LHCN-M2 (cell line): ENCODE measurements at places on chromosomes 7 and 10.

- DNase-seq = no peak
Observed at GRCh38 chr10:5564537-5565204, 39.9 kb downstream of the CALML3 start.

- no peak for DNase-seq
Observed at GRCh38 chr7:33946094-33946699, 40.9 kb downstream of the BMPER start.

GRCh38 chr10:17599089-17599488, 18.1 kb downstream of the HACD1 start:
- DNase-seq = peak; percentile 51

DNA sequence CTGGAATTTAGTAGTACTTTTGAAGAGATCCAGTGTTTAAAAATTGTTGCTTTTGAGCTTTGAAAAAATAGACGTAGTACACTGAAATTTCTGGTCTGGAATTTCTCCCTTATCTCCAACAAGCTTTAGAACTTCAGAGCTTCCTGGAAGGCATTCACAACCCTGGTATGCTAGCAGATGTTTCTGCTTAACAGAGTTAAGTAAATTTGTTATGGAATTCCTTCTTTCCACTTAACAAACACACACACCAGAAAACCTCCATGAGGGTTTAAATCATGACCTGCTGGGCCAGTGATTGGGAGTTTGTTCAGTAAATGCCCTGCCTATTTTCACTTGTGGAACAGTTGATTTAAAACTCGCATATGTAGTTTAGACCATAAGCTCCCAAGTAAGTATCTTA, 13.7 kb downstream of the ASB15 start:
- no peak for DNase-seq

DNA sequence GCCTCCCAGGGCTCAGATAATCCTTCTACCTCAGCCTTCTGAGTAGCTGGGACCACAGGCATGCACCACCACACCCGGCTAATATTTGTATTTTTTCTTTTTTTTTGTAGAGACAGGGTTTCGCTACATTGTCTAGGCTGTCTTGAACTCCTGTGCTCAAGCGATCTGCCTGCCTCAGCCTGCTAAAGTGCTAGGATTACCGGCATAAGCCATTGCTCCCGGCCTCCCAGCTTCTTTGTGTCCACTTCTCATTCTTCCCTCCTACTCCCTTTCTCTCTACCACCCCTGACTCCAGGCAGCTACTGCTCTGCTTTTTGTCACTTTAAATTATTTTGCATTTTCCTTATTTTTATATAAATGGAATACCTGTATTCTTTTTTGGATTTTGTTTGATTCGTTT, 83.4 kb downstream of the PALS2 start:
- DNase-seq = no peak

GRCh38 chr7:77903597-77903996, 105.0 kb downstream of the PHTF2 start:
- DNase-seq = peak; percentile 20

DNA sequence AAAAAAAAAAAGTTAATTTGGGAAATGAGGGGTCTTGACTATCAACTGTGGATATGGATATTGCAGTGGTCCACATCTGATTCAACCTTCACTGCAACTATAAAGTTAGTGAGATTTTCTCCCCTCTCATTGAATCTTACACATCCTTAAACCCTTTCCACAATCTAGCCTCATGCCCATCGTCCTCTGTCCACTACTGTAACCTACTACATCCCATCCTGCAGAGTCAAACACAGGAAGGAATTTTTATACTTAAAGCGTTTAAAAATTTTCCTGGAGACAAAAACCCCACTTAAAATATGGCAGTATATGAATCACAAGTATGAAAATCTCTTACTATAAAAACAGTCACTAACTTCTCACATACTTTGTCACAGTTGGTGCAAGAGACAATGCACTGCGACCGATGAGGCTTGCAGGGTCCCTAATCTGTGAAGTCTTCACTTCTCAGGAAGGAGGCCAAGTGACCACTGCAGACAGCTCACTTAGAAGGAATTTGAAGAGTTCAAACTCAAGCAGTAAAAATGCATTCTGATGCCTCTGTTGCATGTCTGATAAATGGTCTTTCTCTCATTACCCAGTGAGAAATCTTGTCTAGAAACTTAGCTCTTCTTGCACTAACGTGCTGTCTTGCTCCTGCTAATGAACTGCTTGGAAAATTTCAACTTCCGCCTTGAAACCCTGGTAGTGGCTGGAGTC, 50.3 kb upstream of the ST8SIA6 start:
- DNase-seq = peak; percentile 76

- DNase-seq = no peak
Observed at GRCh38 chr10:32419615-32420014, 26.3 kb upstream of the CCDC7 start.

- DNase-seq = no peak
Observed at GRCh38 chr7:72023926-72024325, 388.2 kb downstream of the CALN1 start.

DNA sequence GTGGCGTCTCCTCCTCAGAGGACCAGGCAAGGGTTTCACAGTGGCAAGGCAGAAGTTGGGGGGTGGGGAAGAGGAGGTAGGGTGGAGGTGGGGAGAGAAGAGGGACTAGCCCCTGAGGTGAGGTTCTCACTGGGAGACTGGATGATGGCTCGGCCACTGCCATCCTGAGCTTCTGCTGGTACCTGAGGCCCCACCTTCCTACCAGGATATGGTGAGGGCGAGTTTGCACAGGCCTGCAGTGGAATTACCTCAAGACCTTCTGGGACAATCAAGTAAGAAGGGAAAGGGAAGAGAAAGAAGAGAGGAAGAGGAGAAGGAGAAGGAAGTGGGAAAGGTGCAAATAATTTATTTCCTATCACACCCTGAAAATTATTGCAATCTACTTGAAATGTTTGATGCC, 111.8 kb upstream of the GDF10 start:
- DNase-seq = no peak

DNA sequence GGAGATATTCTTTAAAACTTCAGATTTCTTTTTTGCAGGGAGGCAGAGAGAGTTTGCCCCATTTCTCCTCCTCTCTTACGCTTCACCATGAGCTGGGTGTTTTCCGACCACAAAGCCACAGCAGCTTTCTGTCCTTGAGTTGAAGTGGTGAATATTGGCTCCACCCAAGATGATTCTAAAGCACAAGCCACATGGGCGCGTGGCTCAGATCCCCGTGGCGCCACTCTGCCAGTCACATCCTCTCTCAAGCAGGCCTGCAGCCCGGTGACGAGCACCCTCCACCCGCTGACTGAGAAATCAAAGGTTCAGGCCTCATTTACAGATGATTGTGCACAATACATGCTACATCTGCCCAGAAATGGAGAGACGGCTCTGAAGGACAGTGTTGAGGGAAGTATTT, 27.6 kb upstream of the RNF32 start:
- no peak for DNase-seq

DNA sequence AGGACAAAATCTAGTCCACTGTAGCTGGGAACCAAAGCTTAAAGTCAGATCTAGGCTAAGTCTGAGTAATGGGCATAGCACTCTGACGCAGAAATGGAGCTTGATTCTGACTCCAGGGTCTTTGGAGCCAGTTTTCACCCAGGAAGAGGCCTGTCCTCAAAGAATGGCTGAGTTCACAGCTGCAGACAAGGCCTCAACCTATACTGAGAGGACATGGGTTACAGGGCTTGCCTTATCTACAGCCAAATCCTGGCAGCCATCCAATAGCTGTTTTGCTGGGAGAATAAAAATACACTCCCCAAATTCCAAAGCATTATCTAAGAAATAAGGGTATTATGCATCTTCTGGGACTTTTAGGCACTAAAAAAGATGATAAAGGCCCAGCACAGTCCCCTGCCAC, 154.8 kb downstream of the RAPGEF5 start:
- DNase-seq = no peak
